ENCODE measurements at places on chromosomes 12 and 14.

GRCh38 chr12:14260011-14260993, 105.2 kb upstream of the ATF7IP start:
- DNase-seq = peak; percentile 39

- no peak for DNase-seq
Observed at GRCh38 chr12:91617818-91618217, 435.2 kb upstream of the DCN start.

GRCh38 chr14:75547552-75548250, 25.4 kb downstream of the BATF start:
- no peak for DNase-seq

DNA sequence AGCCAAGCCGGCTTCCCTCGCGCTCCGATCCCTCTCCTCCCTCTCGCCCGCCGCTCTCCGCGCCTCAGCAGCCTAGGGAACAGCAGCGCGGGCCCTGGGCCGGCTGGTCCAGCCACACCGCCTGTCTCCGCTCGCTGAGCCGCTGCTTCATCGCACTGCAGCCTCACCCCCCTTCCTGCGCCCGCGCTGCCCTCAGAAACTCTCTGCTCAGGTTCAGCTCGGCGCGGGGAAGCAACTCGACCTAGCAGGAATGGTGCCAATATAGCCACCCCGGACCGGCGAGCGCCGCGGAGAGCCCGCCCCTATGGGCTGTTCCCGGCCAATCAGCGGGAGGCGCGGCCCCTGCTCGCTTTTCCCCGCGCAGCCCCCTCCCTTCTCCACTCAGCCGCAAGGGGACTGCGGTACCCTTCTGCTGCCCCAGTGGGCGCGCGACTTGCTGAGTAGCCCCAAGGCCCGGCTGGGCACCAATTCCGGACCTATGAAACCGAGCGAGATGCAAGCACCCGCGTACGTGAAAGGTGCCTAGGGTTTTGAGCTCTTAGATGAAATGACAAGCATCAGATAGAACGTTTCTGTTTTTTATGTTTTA, at the start of gene ADAMTS20:
TSS of gene ADAMTS20 (minus strand) at position 233 of the 589 bp plus-strand sequence. CDS start 282 bp downstream, outside the sequence.
- no peak for DNase-seq

DNA sequence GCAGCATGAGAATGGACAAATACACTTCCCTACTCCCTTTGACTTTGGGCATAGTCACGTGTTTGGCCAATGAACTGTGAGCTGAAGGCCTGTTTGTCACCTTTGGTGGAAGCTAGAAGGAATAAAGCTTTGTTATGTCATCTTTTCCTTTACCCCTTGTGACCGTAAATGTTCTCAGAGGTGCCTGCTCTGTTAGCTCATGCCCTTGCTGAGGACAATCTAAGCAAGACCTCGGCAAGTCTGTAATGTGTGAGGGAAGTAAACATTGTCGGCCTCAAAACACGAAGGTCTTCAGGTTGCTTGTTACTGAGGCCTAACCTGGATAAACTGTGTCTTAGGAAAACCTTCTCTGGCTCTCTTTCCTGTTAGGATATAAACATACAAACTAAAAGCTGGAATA, 354.2 kb downstream of the TMEM132D start:
- DNase-seq = no peak

GRCh38 chr12:80178846-80179245, 79.5 kb downstream of the OTOGL start:
- DNase-seq = no peak

GRCh38 chr14:93997082-93997481, at the start of gene CCDC197:
CCDC197 (plus strand) TSS chr14:93997301; CDS start chr14:93998132, 831 bp downstream.
- DNase-seq = no peak

DNA sequence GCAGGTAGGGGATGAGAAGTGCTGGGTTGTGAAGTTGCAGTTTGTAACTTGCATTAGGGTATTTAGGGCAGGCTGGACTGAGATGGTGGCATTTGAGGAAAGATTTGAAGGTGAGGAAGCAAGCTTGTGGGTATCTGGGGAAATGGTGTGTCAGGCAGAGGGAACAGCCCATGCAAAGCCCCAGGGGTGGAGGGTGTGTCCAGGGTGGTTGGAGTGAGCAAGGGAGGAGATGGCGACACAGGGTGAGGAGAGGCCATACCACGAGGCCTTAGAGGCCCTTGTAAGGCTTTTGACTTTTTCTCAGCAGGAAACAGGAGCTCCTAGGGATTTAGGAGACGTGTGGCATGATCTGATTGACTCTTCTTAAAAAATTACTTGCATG, 136.9 kb downstream of the NUAK1 start:
- DNase-seq = no peak

DNA sequence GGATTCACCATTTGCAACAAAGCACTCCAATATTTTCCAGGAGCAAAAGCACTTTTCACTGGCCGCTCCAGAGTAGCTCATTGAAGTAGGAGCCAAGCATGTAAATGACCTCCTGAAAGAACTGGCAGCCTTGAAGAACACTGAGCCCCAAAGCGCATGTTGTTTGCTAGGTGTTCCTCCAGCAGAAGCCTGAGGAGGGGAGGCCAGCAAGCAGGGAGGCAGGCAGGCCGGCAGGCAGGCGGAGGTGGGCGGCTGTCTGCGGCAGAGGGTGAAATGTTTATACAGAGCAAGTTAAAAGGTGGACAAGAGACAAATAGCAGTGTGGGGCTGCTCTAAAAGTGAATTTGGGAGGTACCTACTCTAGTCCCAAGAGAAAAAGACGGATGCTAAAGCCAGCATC, 439.4 kb downstream of the CCDC91 start:
- DNase-seq = no peak

- no peak for DNase-seq
Observed at GRCh38 chr12:72010356-72010755, 71.7 kb downstream of the TPH2 start.

GRCh38 chr14:104386151-104386841, 193.3 kb upstream of the C14orf180 start:
- no peak for DNase-seq

- DNase-seq = no peak
Observed at GRCh38 chr14:101508948-101509729, 52.2 kb upstream of the DIO3 start.

GRCh38 chr14:82084813-82085212, 551.2 kb upstream of the SEL1L start:
- DNase-seq = no peak

DNA sequence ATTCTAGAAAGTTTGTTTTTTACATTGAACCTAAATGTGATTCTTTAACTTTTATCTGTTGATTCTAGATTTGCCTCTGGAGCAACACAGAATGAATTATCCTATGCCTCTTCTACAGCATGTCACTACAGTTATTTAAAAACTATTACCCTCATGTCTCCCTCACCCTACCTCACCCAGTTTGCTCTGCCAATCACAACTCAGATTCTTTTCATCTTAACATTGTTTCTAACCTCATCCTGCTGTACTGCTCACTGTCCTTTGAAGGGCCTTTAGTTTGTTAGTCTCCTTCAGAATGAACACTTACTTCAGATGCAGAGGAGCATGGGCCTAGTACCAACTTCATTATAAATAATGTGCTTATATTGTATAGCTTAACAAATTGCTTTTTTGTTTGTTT, 21.5 kb downstream of the YLPM1 start:
- DNase-seq = no peak

GRCh38 chr14:104366931-104367865, 212.4 kb upstream of the C14orf180 start:
- DNase-seq = no peak

- DNase-seq = no peak
Observed at GRCh38 chr14:26395726-26396125, 202.1 kb downstream of the NOVA1 start.

DNA sequence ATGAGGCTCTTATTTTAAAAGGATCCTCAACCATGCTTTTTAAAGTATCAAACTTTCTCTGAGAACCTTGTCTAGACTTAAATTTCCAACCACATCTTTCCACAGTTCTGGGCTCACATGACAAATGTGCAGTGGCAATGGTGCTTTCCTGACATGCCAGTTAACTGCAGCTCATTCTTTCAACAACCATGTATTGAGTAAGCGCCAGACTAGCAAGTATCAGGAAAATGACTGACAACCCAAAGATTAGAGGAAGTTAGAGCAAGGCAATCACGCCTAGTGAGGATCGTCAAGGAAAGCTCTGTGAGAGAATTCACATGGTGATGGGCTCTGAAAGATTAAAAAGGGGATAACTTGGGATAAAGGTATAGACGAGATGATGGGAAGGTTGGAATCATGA, 35.8 kb downstream of the FLVCR2 start:
- no peak for DNase-seq

- no peak for DNase-seq
Observed at GRCh38 chr12:52971679-52972329, 22.9 kb downstream of the KRT18 start.

- no peak for DNase-seq
Observed at GRCh38 chr14:75835737-75836136, 146.1 kb downstream of the TGFB3 start.

- no peak for DNase-seq
Observed at GRCh38 chr12:31618228-31619025, 27.5 kb upstream of the DENND5B start.

- DNase-seq = no peak
Observed at GRCh38 chr14:39939023-39939422, 506.8 kb upstream of the FBXO33 start.

- no peak for DNase-seq
Observed at GRCh38 chr12:113039911-113040445, 16.6 kb upstream of the DTX1 start.

GRCh38 chr14:98006008-98006407, 1208.8 kb downstream of the VRK1 start:
- DNase-seq = no peak

DNA sequence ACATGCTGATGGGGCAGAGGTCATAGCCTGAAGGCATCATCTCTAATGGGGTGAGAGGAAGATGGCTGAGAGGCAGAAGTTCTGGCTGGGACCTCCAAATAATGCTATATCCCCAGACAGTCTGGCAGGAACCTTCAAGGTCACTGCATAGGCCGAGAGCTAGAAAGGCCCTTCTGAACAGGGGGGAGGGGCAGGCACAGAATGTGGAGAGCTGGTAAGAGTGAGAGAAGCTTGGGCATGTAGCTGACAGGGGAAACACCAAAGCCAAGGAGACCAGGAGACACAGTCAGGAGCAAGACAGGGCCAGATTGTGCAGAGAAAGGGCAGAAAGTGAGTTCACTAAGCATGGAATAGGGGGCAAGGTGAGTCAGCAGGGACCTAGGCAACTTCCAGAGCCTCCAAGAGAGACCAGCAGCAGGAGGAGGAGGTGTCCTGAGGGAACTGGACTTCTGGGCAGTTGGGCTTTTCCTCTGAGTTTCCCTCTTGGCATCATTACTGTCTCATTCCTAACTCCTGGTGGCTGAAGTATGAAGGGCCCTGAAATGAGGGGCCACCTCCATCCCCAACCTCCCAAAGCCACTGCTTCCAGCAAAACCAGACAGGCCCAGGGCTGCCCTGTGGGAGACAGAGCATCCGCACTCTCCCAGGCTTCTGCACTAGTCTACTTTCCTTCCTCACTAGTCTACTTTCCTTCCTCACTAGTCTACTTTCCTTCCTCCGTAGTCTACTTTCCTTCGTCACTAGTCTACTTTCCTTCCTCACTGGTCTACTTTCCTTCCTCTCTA, 17.1 kb downstream of the ANO2 start:
- DNase-seq = no peak

GRCh38 chr12:31773223-31773750, 44.5 kb upstream of the AMN1 start:
- DNase-seq = no peak

DNA sequence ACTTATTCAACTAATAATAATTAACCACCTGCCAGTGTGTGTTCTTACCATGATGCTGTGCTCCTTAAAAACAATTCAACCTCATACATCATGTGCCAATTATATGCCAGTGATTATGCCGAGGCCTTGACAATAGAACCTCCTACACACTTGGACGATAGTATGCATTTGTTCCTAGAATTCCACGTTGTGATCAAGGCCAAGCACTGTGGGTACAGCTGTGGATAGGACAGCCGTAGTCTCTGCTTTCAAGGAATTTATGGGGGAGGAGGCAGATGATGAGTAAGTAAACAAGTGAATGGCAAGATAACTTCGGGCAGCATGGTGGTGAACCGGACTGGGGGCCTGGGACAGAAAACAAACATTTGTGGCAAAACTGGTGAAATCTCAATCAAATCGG, 18.0 kb upstream of the MYO1H start:
- DNase-seq = no peak

GRCh38 chr14:75711796-75712211, 50.8 kb downstream of the TTLL5 start:
- DNase-seq = no peak

- no peak for DNase-seq
Observed at GRCh38 chr12:12818701-12819100, 5.6 kb downstream of the DDX47 start.

GRCh38 chr14:102606296-102606695, 13.8 kb downstream of the RCOR1 start:
- no peak for DNase-seq

- no peak for DNase-seq
Observed at GRCh38 chr14:61557262-61557661, 138.1 kb upstream of the HIF1A start.

GRCh38 chr12:94811611-94812010, 161.3 kb upstream of the TMCC3 start:
- DNase-seq = no peak

DNA sequence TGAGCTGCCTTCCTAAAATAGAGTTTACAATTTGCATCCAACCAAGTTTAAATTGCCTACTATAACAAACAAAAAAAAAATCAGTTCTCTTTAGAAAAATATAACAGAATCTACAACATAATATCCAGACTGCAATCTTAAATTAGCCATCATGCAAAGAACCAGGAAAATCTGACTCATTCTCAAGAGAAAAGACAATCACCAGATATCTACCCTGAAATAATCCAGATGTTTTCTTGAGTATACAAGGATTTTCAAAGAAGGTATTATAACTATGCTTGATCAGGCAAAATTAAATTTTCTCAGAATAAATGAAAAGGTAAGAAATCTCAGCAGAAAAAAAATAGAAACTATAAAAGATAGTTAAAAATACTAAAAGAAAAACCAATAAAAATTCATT, 115.6 kb downstream of the CCER1 start:
- no peak for DNase-seq

DNA sequence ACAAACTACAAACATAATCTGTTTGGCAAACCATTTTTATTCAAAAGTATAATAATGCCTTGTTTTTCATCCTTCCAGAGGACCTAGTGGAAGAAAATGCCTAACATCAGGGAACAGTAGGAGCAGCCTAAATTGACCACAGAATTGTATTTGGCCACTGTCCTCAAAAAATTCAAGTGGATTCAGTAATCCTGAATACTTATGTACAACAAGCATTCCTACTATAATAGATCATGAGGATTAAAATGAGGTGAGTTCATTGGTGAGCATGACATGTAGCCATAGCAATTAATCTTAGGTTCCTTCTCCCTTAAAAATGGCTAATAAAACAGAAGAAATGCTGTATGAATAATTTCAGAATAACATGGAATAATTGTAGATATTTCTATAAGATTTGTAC, 209.3 kb downstream of the DAD1 start:
- no peak for DNase-seq

- no peak for DNase-seq
Observed at GRCh38 chr12:32419520-32419960, 20.2 kb downstream of the FGD4 start.

DNA sequence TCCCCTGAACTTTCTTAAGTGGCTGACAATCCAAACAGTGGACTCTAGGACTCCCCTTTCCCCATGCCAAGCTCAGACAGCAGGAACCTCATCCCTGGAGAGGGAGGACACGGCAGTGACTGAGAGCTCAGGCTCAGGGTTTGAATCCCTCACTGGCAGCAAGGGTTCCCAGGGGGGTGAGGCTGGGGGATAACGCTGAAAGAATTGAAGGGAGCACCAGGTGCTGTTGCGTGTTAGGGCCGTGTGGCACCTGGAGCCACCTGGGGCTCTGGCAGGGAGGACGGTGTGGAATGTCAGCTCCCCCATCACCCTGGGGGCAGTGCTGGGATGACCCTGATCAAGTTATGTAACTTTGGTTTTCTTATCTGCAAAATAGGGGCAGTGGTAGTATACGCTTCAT, 40.1 kb downstream of the ANO2 start:
- DNase-seq = no peak
